Activated T-cell treated with anti-CD3 and anti-CD28 coated beads, Interleukin-2, amount 50 U/mL, for 4 hours (primary cell): ENCODE measurements at places on chromosomes 3 and 15.

DNA sequence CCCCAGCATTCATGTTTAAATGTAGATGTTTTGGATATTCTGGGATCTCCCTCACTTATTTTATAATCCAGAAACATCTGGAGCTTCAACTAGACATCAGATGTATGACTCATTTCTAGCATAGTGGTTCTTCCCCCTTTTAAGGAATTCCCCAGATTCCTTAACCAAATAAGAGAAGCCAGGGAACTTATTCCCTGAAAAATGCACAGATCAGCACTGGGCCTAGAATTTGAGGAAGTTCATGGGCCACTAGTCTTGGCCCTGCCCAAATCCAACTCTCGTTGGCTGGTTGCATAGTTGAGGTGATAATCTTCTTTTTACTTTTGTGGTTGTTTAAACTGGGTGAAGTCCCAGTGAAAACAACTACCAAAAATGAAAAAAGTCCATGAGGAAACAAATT, 20.4 kb downstream of the RARRES1 start:
- no peak for DNase-seq

- DNase-seq, result no peak
These were observed 6.3 kb upstream of the GMPPB start for GRCh38 chr3:49729966-49730609.

GRCh38 chr3:138188013-138188730, 1.1 kb downstream of the ARMC8 start:
- no peak for DNase-seq

- no peak for DNase-seq
These were observed 8.4 kb downstream of the COLQ start for GRCh38 chr3:15513116-15513515.

DNA sequence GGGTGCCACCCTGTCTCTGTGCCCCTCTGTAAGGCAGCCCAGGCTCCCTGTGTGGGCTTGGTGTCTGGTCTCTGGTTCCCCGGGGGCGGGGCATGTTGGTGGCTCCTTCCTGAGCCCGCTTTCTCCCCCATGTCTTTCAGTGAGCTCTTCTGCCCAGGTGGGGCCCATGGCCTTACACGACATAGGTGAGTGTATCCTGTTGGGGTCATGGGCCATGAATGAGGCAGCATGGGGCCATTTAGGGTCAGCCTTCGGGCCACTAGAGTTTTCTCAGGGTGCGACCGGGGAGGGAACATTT, 195.1 kb downstream of the UBE3A start:
- peak; percentile 1 for DNase-seq

GRCh38 chr15:63588826-63589225, 8.4 kb upstream of the FBXL22 start:
- no peak for DNase-seq

DNA sequence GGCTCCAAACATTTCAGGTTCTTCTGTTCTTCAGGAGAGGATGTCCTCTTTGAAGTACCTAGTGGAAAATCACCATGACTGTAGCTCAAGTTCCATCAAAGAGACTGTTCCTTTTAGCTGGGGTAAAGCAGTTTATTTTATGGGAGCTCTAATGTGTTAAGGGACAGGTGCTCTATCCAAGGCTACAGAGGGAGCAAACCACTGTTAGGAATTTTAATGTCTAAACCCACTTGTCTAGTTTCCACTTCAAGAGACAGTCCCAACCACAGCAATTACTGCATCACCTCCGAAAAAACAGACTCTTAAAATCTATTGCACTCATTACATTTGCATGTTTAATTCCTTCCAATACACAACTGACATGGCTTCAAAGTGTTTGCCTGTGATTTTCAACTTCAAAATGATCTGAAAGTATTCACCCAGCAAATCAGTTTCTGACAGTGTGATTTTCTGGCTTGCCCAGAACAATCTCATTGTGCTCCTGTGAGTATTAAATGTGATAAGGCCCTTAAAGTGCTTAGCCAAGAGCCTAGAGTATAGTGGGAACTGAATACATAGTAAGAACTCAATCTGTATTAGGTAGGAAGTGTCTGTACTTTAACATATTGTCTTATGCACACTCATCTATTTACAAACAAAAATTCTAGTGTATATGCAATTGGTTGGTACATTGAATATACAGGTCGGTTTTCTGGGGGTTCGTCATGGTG, 266.5 kb upstream of the CCDC54 start:
- DNase-seq, result no peak

DNA sequence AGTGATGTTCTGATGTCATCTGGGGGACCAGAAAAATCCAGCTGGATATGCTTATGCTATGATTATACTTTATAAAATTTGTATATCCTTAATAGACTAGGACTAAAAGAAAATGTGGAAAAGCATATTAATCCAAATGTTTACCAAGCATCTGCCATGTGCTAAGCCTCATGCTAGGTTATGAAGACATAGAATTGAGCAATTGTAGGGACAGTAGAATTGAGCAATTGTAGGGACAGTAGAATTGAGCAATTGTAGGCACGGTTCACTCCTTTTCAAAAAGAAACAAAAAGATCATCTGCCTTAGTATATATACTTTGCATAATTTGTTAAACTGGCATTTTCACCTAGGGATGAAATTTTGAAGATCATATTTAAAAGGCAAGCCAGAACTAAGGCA, 18.3 kb downstream of the ABHD5 start:
- no peak for DNase-seq

DNA sequence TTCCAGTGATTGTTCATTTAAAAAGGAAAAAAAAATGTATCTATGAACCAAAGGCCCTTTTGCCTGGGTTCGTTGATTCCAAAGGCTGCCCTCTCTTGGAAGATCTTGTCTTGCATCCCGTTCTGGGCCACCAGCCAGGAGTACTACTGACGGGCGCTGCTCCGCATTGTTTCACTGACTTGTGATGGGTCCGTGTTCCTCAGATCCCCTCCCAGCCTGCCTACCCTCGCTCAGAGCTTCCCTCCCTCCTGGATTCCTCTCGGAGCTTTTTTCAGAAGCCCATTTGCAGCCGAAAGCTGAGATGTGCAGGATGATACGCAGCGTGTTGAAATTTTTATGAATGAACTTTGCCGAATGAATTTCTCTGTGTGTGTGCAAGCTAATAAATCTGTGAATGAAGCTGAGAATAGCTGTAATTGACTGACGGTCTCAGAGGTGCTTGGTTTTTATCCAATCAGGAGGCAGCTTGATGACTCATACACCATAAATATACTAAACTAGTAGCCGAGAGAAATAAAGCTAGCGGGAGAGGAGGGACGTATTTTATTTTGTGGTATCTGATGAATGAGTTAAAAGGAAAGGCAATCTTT, at the start of gene SHC4:
Gene SHC4, minus strand, starts transcription at position 396 of the 590 bp plus-strand sequence. CDS start 904 bp downstream, outside the sequence.
- no peak for DNase-seq

DNA sequence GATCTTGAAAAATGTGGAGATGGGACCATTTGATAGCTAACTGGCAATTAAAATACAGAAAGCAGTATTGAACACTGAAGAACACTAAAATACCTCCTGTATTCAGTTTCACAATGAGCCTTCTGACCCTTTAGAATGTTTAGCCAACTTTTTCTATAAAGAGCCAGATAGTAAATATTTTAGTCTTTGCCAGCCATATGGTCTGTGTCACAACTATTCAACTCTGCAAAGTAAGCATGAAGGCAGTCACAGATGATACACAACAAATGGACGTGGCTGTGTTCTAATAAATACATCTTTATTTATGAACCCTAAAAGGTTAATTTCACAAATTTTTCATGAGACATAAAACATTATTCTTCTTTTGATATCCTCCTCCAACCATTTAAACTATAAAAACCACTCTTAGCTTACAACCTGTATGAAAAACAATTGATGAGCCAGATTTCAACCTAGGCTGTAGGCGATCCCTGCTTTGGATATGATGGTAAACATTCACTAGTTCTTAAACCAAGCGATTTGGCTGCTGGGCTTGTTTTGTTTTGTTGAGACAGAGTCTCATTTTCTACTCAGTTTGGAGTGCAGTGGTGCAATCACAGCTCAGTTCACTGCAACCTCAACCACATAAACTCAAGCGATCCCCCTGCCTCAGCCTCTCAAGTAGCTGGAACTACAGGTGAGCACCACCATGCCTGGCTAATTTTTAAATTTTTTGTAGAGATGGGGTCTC, 13.6 kb upstream of the CSPG5 start:
- no peak for DNase-seq

- peak; percentile 48 for DNase-seq
These were observed 5.9 kb downstream of the NUP210 start for GRCh38 chr3:13414040-13414729.
